ENCODE measurements at places on chromosomes 2 and 18. TPM values are rescaled to one million over a fixed set of nuclear protein-coding genes. Genes with fewer than 3 reads are reported as not detected.

The RRM2 gene
- total RNA-seq = not detected

The MC2R gene
- not detected for total RNA-seq

The NEU2 gene
- total RNA-seq = not detected

DNA sequence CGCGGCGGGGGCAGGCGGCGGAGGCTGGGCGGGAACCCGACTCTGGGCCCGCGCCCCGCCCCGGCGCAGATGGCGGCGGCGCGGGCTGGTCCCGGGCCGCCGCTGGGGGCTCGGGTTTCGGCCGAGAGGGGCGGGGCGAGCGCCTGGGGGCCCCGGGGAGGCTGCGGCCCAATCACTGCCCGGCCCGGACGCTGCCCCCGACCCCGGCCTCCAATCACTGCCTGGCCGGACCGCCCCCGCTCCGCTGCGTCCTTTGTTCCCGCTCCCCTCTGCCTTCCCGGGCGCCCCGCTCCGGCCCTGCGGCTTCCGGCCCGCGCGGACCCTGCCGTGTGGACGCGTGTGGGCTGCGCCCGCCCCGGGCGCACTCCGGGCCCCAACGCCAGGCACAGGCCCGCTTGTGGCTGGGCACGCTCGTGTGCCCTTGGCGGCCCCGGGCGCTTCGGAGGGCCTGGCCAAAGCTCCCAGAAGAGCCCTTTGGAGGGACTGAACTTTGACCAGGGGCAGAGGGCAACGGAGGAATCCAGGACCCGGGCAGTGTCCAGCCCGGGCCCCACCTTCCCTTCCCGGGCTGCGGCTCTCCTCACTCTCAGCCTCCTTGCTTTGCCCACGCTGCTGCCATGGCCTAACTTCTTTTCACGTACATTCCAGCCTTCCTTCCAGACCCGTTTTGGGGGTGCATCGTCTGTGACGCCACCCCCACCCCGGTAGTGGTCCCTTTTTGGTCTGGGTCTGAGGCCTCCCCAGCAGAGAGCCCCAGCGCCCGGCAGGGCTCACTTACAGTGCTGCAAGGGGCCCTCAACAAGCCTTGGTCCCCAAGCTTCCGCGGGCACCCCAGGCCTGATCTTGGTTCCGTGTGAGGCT lies 27.1 kb upstream of the PTMA start:
- no peaks in the 10 kb centered on the region for H3K27me3 ChIP-seq
- H3K4me3 ChIP-seq = no peak overlapping the region
- H3K36me3 ChIP-seq = no peaks in the 10 kb centered on the region
- peaks cover 17% of the 10 kb centered on the region for H3K4me1 ChIP-seq
- H3K27ac ChIP-seq = peak overlapping the region; percentile 90

GRCh38 chr2:153967248-153967973 lies 95.7 kb downstream of the GALNT13 start:
- H3K36me3 ChIP-seq = no peaks in the 10 kb centered on the region
- H3K27me3 ChIP-seq = no peaks in the 10 kb centered on the region
- no peak for DNase-seq

- no peaks in the 10 kb centered on the region for H3K36me3 ChIP-seq
Measured at GRCh38 chr2:14896330-14897030, 264.0 kb downstream of the LRATD1 start.

DNA sequence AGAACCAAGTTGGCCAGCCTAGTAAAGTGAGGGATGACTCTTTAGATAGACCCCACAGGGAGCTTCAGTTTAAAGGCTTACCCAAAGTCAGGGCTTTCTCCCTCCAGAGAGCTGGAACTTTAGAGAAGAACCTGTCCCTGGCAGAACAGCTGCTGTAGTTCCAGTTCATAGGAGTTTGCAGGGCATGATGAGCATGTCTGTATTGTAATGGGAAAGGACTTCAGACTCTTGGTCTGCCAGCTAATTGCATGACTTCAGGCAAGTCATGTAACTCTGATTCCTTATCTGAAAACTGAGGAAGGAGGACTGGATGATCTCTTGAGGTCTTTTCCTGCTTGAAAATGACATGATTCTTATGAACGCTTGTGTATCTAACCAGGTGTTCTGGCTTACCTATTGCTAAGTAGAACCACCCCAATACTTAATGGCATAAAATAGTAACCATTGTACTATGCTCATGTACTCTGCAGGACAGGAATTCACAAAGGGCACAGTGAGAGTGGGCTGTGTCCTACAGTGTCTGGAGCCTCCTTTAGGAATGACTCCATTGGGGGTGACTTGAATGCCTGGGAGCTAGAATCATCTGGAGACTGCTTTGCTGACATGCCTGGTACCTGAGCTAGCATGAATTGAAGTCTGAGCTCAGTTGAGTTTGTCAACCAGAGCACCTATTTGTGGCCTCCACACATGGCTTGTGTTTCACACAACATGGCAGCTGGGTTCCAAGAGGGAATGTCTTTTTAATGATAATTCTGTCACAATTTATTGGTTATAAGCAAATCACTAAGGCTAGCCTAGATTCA lies 18.9 kb downstream of the SP5 start:
- H3K4me3 ChIP-seq = no peak overlapping the region
- no peak overlapping the region for H3K27ac ChIP-seq
- H3K36me3 ChIP-seq = no peaks in the 10 kb centered on the region
- H3K27me3 ChIP-seq = no peaks in the 10 kb centered on the region

GRCh38 chr2:175034716-175035115 lies 29.5 kb upstream of the CHN1 start:
- H3K36me3 ChIP-seq = no peaks in the 10 kb centered on the region
- DNase-seq = no peak
- no peaks in the 10 kb centered on the region for H3K27me3 ChIP-seq
- no peak overlapping the region for H3K27ac ChIP-seq
- peaks cover 4% of the 10 kb centered on the region for H3K4me1 ChIP-seq

DNA sequence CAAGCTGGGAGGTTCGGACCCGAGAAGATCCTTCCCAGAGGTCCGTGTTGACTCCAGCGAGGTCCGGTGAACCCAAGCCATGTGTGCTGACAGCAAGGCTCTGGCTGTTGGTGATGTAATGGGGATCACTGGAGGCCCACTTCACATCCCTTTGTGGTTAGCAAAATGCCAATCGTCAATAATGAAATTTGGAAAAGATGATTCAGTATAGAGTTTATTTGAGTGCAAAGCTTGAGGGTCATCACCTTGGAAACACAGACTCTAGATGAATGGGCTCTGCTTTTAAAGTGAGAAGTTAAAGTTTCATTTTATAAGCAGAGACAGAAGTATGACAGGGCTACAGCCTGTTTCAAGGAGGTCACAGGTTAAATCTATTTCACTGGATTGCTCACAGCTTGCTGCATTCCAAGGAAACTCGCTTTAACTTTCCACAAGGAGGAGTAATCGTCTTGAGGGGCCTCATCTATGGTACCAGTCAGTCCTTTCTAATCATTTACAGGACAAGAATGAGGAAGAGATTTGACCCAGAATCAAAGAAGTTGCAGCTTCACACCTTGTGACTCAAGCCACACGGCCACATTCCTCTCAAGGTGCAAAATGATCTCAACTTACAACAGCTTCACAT lies 140.5 kb downstream of the TPO start:
- no peaks in the 10 kb centered on the region for H3K27me3 ChIP-seq
- DNase-seq = no peak
- no peak overlapping the region for H3K4me3 ChIP-seq
- no peaks in the 10 kb centered on the region for H3K36me3 ChIP-seq
- peaks cover 6% of the 10 kb centered on the region for H3K4me1 ChIP-seq

DNA sequence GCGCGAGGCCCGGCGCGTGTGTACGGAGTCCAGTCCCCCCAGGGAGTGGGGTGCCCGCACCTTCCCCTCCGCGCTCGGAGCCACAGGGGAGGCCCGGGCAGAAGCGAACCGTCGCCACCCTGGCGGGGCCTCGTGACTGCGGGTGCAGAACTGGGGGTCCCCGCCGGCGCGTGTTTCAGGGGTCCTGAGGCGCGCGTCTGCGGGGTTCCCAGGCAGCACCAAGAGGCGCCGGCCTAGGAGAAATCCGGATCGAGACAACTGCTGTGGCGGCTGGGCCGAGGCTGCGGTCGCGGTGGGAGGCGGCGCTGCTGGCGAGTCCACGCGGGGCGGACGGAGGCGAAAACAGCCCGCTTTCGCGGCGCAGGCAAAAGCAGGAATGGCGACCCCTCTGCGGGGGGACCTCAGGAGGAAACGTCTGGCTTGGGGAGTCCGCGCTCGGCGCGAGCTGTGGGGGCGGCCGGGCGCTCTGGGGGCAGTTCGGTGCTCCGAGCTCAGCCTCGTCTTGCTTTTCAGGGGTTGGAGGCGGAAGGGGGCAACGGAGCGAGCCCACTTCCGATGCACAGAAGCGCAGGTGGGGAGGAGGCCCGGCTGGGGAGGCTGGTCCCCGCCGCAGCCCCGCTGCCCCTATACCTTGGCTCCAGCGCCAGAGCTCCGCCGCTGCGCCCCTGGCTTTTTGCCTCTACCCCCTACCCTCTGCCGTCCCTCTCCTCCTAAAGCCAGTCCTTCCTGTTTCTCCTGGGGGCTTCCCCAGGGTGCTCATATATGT lies 81.5 kb upstream of the LDLRAD4 start:
- no peaks in the 10 kb centered on the region for H3K27me3 ChIP-seq
- H3K4me3 ChIP-seq = peak overlapping the region; percentile 6
- H3K27ac ChIP-seq = peak overlapping the region; percentile 45
- no peak for DNase-seq
